ENCODE measurements at places on chromosomes 6 and 20.
A peak's percentile ranks its signal among the peaks of the same experiment; 100 is the strongest.

- DNase-seq: no peak
These were observed 9.3 kb upstream of the JPH2 start for GRCh38 chr20:44196271-44196670.

- no peak for DNase-seq
These were observed 815 bp downstream of the SPATA2 start for GRCh38 chr20:49914310-49915117.

DNA sequence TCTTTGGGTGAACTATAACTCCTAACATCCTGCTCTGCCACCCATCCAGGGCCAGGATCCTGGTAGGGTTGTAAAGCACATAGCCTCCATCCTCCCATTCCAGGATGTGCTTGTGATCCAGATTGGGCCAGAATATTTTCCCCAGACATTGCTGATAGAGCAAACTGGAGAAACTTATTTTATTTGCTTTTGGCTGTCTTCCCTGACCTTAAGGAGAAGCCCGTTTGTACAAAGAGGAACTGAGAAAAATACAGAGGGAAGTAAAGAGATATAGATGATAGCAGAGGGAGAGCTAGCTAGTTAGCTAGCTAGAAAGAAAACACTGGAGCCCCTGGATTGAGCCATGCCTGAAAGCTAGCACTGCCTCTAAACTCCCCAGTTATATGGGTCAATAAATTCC is 9.0 kb upstream of the HDAC2 start:
- DNase-seq: no peak

DNA sequence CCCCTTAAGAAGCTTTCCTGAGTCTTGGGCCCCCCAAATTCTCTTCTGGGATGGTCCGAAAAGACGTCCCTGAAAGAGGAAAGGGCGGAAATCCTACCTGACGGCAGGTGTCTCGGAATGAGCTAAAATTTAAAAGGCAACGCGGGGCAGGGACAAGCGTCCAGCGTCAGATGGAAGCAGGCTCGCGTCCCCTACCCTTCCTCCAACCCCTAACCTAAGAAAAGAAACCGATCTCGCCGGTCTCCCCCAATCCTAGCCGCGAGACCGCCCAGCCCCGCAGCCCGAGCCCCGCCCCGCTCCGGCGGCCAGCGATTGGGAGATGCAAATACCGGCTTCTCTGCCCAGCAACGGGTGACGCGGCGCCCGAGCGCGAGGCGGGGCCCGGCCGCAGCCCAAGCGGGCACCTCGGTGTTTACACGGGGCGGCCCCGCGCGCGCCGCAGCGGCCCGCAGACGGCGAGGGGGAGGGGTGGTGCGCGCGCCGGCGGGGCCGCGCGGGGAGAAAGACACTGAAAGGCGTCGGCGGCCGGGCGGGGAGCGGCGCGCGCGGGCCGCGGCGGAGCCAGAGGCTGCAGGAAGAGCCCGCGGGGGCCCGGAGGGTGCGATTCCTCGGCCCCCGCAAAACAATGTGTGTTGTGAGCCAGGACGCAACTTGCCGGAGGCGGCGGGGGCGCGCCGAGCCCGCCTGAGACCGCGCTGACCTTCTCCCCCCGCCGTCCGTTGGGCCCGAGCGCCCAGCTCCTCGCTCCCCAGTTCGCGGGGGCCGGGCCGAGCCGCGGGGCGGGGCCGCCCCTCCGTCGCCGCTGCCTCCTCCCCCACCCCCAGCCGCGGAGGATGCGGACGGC is at the start of gene SOX12:
Gene SOX12, plus strand, starts transcription at position 508 of the 844 bp plus-strand sequence. CDS start 373 bp downstream, outside the sequence.
- DNase-seq: peak; percentile 82

- DNase-seq: no peak
These were observed 152.7 kb upstream of the BMP2 start for GRCh38 chr20:6614836-6615235.

DNA sequence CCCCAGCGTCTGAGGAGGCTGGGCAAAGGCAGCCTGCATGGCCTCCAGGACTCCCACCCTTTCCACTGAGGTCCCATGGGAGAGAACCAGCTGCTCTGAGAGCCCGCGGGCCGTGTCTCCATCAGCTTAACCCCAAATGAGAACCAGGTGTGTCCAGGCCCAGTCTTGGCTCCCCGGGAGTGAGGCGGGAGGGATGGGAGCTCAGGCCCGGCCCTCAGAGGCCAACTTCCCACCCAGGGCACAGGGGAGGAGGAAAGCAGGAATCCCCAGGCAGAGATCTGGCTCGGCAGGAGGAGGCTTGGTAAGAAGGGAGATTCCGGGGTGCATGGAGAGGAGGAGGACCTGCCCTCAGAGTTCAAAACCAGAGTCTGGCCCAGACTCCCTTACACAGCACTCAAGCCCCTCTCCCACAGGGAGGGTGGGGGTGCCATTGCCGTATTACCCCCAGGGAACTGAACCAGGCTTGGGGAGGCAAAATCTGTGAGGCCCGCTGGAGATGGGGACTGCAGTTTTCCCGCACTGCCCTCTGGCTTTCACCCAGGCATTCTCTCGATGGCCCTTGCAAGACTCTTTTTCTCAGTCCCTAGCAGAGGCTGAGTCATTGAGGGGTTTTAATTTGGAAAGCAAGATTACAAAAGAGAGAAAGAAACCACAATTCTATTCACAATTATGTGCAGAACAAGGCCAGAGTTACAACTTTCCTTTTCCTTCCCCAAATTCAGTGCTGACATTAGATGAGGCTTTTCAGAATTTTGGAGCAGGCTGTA is 17.1 kb downstream of the FOXF2 start:
- no peak for DNase-seq

All from NCI-H1694 treated with DMSO at 0.1 percent for 48 hours (cell line).